ENCODE measurements at places on chromosomes 5 and 9.

GRCh38 chr5:154764967-154765366 lies 9.8 kb downstream of the LARP1 start:
- no peak for DNase-seq

DNA sequence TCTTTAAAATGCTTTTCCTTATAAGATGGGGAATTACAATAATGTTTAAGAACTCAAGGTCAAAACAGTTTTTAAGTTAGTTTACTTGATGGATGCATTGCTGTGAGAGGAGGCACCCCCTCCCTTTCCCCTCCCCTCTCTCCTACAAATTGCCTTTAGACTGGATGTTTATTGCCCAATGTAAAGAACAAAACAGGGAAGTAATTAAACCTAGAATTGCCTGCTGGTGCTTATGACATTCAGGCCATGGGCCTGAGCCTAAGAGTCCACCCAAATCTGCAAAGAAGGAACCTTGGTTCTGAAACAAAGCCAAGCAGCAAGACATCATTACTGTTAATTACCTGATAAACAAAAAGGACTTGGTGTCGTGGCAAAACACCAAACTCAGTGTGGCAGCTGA lies 630.3 kb downstream of the ISL1 start:
- DNase-seq, result peak; percentile 85

GRCh38 chr5:98570661-98571191 lies 202.7 kb upstream of the RGMB start:
- no peak for DNase-seq

GRCh38 chr5:12313602-12314001 lies 409.4 kb upstream of the CTNND2 start:
- no peak for DNase-seq

DNA sequence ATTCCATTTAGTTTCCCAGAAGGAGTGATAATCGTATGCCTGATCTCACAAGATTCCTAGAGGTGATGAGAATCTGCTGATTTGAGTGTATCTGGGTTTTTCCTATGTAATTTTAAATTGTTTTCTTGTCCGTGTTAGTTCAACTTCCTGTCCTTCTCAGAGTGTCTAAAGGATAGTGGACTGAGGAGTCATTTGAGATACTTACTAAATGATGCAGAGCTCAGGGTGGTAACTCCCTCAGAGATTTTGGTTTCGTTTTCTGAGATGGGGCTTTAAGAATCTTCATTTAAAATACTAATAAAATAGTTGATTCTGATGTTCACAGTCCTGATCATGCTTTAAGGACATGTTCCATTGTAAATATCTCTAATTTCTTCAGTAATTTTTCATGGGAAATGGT lies 30.3 kb downstream of the MELK start:
- DNase-seq, result no peak

Data from NCI-H1417 treated with DMSO at 0.1 percent for 48 hours (cell line).